Posterior vena cava (tissue), 2 donors: ENCODE measurements at places on chromosomes 16 and 17. TPM values are rescaled to one million over a fixed set of nuclear protein-coding genes. Genes with fewer than 3 reads are reported as not detected.

GRCh38 chr16:16863672-16864071 lies 484.7 kb downstream of the NPIPA7 start:
- DNase-seq: no peak

DNA sequence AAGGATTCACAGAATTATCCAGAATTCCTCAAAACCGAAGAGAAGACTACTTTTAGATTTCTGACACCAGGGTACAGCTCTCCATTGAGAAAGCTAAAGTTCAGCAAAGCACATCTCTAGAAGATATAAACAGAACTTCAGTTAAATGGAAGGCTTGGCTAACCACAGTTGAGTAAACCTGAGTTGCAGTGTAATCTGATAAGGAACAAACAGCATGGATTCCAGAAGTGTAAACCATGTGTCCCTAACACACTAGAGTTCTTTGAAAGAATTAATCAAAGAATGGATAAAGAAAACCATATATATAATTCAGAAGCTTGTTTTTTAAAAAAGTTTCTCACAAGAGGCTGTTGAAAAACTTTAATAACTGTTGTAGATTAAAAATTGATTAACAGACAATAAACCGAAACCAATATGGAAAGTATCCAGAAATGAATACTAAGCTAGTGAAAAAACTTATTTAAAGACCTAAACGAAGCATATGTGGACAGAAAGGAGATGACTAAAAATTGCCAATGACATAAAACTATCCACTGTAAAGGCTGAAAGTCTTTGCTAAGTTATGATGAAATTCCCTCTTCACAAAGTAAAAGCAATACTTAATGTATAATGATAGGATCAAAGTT lies 4.3 kb downstream of the RNF43 start:
- DNase-seq: no peak

SLC52A1 gene
- total RNA-seq: 0.14 TPM

MMP28 gene
- 8.8 TPM for total RNA-seq

GRCh38 chr17:75571197-75571884 lies 16.3 kb upstream of the MYO15B start:
- DNase-seq: no peak

DNA sequence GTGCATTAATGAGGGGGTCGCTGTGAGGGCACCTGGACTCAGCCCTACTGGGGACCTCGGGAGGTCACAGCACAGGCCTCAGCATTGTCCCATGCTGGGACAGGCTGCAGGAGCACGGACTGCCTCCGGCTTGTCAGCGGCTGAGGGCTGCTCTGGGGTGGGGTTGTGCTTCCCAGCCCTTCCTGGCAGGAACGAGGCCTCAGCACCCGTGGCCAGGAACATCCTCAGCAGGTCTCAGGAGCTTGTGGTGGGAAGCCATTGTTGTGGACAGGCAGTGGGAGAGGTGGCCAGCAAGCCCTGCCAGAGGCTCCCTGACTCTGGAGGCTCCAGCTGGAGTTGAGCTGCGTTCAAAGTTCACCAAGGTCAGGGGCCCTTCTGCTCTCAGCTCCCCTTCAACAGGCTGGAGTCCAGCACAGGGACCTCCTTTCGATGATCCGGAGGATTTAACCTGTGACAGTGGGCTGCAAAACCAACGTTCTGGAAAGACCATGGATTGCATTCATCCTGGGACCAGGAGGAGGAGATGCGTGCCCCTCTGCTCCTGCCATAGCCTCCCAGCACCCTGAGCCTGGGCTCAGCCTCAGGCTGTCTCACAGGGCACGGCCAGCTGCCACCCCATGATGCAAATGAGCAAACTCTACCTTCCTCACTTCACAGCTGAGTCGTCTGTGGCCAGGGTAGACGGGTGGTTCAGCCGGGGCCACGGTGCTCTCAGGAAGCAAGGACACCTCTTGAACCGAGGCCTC lies 32.6 kb downstream of the FOXL1 start:
- no peak for DNase-seq

DNA sequence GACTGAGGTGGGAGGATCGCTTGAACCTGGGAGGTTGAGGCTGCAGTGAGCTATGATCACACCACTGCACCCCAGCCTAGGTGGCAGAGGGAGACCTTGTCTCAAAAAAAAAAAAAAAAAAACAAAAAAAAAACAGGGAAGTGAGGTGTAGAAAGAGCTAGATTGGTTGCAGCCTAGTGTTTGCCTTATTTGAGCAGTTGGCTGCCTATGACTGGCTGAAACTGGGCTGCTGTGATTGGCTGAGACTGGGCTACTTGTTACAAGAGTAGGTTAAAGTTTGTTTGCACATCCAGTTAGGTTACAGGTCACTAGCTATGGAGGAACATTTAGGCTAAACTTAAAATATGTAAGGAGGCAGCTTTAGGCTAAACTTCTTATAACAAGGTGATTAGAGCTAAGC lies 5.7 kb downstream of the DHRS7B start:
- no peak for DNase-seq

- DNase-seq: no peak
Measured at GRCh38 chr17:36614933-36615332, 13.6 kb downstream of the MRM1 start.

- no peak for DNase-seq
Measured at GRCh38 chr16:67971111-67971510, 2.7 kb upstream of the SLC12A4 start.

- no peak for DNase-seq
Measured at GRCh38 chr16:19657831-19658230, 60.2 kb downstream of the KNOP1 start.

DNA sequence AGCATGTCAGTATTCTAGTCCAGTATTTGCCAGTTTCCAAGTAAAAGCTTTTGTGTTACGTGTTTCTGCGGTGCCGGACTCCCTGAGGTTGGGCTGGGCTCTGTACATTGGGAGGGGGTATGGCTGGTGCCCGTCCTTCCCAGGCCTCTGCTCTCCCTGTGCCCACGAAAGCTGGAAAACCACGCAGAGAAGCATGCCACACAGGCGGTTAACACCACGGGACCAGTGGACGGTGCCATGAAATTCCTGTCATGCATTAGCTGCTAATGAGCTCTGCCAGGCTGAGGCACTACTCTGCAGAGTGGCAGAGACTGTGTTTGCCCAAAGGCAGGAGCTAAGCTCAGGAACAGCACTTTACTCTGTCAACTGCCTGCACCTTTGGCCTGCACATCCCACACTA lies 8.1 kb downstream of the SMIM5 start:
- no peak for DNase-seq

SLC16A6 gene
- 1.7 TPM for total RNA-seq

CDH3 gene
- total RNA-seq: 3.4 TPM

GRCh38 chr17:13593021-13593751 lies 8.5 kb downstream of the HS3ST3A1 start:
- no peak for DNase-seq

DNA sequence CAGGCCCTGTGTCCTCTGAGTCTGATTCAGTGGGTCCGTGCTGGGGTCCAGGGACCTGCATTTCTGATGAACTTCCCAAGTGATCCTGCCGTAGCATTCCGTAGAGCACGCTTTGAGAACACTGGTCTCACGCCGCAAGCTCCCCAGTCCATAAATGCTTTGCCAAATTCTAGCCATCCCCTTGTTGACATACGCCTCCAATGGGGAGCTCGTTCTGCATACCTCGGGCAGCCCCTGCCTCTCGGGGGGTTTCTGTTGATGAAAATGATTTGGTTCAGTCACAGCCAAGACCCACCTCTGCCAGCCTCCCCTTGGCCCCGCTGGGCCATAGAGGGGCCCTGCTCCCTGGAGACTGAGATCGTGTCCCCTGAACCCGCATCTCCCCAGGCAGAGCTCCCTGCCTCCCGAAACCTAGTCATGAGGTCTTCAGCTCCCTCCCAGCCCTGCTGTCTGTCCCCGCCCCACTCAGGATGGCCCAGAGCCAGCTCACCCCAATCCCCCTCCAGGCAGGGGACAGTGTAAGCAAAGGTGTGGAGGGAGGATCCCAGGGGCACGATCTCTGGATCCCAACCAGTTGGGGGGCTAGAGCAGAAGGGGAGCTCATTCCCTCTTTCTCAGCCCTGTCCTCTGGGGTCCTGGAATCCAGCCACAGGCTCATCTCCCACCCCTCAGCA lies 16.2 kb upstream of the SPNS2 start:
- DNase-seq: no peak

PPM1E gene
- total RNA-seq: not detected
